NCI-H345 (cell line): ENCODE measurements at places on chromosomes 4 and X.

- no peak for DNase-seq
Observed at GRCh38 chrX:37745835-37746217, 34.0 kb upstream of the CYBB start.

DNA sequence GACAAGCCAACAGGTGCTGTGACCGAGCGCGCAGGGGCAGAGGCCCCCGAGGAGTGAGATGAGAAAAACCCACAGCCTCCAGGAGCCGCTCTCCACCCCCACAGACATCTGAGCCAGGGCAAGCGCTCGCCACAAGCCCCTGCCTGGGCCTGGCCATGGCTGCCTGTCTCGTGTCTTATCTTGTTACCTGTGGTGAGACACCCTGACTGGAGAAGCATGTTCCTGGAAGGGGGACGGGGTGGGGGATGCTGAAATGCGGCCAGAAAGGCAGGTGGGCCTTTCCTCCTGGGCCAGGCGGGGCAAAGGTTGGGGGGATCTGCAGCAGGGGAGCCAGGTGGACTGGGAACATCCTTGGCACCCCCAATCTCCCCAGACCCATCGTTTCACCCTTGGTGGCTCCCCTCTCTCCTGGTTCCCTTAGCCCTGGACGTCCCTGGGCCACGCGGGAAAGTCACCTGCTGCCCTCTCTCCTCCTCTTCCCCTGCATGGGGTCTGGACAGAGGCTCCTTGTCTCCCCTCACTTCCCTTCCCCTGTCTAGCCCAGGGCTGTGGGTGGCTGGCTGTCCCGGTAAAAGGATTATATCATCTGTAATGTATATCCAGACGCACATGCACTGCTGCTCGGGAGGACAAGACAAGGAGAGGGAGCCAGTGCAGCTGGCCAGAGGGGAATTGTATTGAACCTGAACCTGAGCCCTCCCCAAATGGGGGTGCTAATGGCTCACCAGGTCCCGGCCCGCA lies 8.4 kb upstream of the DUSP9 start:
- DNase-seq, result no peak

DNA sequence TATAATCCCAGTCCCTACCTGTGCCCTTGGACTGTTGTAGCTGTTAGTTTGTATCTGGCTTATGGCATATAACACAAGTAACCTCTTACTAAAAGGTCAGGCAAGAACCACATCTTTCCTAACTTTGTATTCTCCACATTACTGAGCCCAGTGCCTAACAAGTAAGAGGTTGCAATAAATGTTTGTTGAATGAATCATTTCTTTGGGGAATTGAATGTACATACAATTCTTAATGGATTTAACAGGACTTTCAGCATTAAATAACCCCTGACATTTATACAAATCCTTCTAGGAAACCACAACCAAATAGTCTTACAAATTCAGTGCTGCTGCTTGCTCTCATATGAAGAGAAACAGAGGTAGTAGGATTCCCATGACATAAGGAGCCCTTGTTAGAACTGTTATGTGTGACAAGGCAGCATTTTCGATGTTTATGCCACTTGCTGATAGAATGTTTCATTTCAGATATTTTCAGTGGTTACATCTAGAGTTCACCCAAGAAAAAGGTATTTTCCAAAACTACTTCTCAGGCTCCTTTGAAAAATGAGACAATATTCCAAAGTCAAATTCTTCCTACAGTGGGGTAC lies 62.0 kb downstream of the MBNL3 start:
- no peak for DNase-seq

DNA sequence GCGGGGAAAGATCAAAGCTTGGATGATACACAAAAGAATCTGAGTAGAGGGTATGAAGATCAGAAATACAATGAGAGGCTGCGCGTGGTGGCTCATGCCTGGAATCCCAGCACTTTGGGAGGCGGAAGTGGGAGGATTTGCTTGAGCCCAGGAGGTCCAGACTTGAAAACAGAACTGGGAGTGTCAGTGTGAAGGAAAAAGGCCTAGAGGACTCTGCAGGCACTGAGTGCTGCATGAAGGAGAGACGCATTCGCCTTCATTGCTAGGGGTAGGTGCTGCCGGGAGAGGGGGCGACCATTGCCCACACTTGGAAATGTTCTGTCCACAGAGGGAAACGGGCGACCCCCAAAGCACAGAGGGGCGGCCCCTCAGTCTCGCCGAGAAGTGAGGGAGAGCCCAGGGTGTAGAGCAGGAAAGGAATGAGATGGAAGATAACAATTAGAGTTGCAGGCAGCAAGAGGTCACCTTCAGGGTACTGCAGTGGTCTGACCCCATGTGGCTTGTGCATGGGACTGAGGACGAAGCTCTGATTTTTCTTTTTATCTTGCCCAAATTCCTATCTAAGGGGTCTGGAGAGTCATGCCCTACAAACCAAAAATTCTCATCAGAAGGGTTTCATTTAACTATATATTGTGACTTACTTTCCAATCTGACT lies 31.8 kb upstream of the ARSD start:
- no peak for DNase-seq
